Fibroblast of skin of left quadriceps (primary cell): ENCODE measurements at places on chromosomes 7 and 10.

GRCh38 chr7:93375603-93376002 lies 143.4 kb downstream of the VPS50 start:
- DNase-seq, result no peak

DNA sequence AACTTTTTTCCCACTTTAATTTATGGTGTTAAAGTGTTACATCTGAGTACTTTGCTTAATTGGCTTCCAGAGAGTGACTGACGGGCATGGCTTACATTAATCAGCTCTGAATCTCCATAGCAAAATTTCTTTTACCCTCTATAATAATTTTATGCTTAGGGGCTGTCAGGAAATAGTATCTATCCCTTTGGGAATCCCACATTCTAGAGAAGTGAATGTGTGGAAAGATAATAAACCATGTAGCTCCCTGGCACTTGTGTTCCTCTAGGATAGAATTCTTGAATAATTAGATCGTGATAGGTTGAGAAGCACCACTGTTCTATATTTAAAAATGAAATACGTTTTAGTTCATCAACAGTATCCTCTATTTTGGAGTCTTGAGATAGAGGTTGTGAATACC lies 89.6 kb downstream of the DNAJB9 start:
- no peak for DNase-seq

GRCh38 chr10:3395458-3395861 lies 222.9 kb upstream of the PITRM1 start:
- DNase-seq, result no peak

DNA sequence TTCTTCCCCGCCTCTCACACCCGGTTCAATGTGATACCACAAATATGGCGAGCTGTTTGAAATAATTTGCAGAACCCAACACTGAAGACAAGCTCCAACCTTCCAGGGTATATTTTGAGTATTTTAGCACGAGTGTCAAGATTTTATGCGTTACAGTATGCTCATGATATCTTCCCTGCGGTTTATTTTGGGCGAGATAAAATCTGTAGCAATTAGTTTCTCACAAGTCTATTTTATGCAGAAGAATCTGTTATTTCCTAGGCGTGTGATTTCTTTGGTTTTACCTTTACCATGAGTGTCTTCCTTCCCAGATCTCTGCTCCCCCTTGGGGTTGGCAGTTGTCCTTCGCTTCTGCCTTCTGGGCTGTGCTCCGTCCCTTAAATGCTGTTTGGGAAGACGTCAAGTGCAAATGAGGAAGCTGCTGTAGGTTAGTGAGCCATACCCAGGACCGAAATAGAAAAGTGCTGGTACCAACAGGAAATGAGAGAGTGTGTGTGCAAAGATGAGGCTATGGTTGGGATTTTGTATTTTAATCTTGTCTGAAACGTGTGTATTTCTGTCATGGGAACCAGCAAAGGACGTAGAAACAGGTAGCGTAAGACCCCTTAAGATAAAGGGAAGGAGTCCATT lies 299.8 kb downstream of the KLF6 start:
- no peak for DNase-seq

DNA sequence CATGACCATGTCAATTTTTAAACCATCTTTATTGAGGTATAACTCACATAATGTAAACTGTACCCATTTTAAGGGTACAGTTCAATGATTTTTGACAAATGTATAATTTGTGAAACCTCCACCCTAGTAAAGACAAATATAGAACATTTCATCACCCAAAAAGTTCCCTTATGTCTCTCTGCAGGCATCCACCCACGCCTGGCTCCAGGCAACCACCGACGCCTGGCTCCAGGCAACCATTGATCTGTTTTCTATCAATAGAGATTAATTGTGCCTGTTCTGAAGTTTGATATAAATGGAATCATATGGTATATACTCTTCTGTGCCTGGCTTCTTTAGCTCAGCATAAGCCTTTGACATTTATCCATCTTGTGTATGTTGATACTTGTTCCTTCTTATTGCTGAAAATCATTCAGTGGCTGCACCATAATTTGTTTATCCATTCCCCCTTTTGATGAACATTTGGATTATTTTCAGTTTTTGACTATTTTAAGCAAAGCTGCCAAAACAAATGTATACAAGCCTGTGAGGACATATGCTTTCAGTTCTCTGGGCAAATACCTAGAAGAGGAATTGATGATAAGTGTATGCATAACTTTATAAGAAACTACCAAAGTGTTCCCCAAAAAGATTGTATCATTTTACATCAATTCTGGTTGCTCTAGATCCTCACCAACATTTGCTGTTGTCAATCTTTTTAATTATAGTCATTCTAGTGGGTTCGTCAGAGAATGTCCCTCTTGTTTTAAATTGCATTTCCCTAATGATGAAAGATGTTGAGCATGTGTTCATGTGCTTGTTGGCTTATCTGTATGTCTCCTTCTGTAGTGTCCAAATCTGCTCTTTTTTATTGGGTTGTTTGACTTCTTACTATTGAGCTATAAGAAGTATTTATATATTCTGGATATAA lies 55.7 kb upstream of the HECTD2 start:
- DNase-seq, result no peak
